ENCODE measurements at places on chromosomes 1 and 21. TPM values are rescaled to one million over a fixed set of nuclear protein-coding genes. Genes with fewer than 3 reads are reported as not detected.

TBCE gene
- 29.3 TPM for total RNA-seq

NBPF9 gene
- total RNA-seq: 24.8 TPM

RXFP4 gene
- total RNA-seq: not detected

SLC5A3 gene
- 56.3 TPM for total RNA-seq

IL12RB2 gene
- 0.20 TPM for total RNA-seq

Measured in subcutaneous preadipocyte (primary cell).